ENCODE measurements at places on chromosomes 1 and 21.

GRCh38 chr1:39086386-39086785, 60.2 kb downstream of the NDUFS5 start:
- no peak for DNase-seq

- DNase-seq: no peak
Measured at GRCh38 chr1:118588566-118588965, 399.6 kb downstream of the TBX15 start.

- no peak for DNase-seq
Measured at GRCh38 chr1:7223334-7224080, 438.3 kb downstream of the CAMTA1 start.

DNA sequence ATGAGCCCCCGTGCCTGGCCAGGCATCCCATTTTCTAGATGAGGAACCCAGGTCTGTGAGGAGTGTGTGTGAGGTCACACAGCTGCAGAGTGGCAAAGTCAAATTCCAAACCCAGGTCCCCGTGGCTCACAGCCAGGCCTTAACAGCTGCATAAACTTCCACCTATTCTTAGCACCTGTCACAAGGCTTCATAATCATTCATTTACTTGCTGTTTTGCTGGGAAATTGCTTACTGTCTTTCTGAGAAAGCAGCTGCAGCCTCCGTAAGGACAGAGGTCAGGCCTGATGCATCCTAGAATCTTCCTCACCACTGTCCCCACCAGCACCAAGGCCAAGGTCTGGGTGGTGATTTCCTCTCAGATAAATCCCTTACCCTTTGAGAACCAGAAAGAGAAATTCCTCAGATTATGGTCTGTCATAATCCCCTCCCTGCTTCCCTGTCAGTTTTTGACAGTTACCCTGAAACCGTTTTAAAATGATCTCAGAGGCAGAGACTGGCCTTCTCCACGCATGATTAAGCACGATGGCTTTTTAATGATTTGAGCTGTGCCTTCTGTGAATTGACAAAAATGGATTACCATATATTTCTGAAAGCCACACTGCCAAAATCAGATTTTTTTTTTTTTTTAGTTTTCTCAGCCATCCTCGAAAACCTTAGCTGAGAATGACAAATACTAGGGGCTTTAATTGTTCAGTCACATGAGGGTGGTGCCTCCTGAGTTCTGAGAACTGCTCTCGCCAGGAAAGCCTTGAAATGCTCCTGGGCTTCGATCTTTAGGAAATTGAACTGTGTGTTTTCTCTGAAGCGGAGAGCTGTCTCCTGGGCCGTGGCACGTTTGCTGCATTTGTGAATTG, 70.0 kb upstream of the SELENON start:
- no peak for DNase-seq

DNA sequence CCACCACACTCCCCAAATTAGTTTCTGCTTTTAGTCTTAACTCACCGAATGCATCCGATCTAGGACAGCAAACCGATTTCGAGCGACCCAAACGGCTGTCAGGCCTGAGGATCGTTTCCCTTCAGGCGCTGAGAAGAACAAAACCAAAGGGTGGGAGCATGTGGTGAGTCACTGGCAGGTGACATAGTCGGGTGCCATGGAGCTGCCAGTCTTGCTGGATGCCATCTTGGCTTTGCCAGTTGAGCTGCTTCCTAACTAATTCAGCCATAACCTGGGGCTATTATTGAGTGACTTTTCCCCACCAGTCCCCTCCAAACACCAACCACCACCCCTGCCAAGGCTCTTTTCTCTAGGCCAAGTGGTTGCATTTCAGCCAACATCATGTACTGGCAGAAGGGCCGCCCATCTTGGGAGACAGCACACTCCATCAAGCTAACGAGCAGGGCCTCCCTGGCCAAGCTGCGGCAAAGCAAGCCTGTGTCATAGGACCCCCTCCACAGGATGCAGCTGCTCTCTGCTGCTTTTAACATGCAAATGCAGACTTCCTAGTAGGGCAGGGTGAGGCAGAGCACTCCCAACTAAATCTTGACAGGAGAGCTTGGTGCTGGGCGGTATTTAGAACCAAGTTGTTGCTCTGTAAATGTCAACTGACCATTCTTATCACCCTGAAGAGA, 22.3 kb upstream of the PEX19 start:
- no peak for DNase-seq

- DNase-seq: no peak
Measured at GRCh38 chr1:18637511-18637960, 6.9 kb downstream of the PAX7 start.

GRCh38 chr1:77051425-77051824, 167.8 kb downstream of the PIGK start:
- no peak for DNase-seq

- peak; percentile 41 for DNase-seq
Measured at GRCh38 chr1:11198851-11199594, 9.9 kb downstream of the ANGPTL7 start.

DNA sequence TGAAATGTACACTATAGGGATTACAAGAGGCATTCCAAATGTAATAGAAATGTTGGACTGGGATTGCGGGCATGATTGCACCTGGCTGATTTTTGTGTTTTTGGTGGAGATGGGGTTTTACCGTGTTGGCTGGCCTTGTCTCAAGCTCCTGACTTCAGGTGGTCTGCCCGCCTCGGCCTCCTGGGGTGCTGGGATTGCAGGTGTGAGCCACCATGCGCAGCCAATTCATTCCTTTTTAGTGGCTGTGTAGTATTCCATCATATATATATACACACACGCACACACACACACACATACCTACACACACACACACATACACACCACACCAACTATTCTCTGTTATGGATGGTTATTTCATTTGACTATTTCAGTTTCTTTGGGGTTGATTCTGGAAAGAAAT, 4.7 kb upstream of the ATP6V1G3 start:
- no peak for DNase-seq

GRCh38 chr1:158169105-158169504, 11.6 kb upstream of the CD1D start:
- DNase-seq: no peak

GRCh38 chr21:16837321-16837720, 675.5 kb upstream of the CXADR start:
- no peak for DNase-seq

- no peak for DNase-seq
Measured at GRCh38 chr1:243729956-243730355, 120.1 kb downstream of the AKT3 start.

- no peak for DNase-seq
Measured at GRCh38 chr1:18344755-18345154, 136.0 kb upstream of the KLHDC7A start.

- DNase-seq: no peak
Measured at GRCh38 chr1:19489996-19490395, 4.7 kb upstream of the CAPZB start.

- DNase-seq: no peak
Measured at GRCh38 chr1:167650269-167651160, 20.5 kb downstream of the RCSD1 start.

DNA sequence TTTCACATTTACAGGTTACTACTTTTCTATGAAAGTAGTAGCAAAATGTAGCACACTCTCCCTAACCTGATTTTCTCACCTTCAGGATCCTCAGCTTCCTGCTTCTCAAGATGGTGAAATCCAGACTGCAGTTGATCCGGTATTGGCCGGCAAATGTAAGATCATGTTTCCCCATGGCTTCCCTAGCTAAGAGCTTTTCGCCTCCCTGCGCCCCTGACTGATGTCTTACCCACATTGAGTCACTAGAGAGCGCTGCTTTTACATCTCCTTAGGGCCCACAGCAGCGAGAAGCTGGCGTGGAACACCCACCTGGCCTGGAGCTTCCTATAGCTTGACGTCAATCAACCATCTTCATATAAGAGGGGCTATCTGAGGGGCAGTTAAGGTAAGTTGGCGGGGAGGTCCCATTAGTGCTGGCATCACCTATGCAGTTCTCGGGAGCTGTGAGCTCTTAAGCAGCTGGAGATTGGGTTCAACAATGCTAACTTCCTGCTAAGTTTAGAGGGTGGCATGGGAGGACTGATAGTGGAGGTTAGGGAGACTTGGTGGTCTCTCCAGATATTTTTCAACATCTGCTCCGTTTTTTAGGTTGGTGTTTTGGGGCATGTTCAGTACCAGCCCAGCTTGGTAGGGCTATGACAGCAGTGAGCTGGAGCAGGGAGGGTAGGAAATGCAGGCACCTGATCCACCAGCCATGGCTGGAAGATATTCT, 5.5 kb downstream of the PTPN7 start:
- DNase-seq: peak; percentile 42

GRCh38 chr1:183349201-183349711, 68.9 kb downstream of the NMNAT2 start:
- DNase-seq: peak; percentile 27

DNA sequence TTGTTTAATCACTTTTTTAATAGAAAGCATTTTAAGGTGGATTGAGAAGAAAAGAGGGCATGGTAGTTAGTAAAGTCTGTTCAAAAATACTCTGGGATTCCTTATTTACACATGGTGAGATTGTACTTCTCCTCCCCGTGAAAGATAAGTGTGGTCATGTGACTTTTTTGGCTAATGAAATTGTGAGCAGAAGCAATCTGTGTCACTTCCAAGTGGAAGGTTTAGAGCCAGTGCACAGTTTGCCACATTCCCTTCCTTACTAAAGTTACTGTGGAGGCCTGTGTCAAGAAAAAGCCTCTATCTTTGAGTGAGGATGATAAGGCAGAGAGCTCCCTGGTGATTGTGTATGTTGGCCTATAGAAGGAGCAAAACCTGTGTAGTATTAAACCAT, 471.3 kb downstream of the OMA1 start:
- DNase-seq: no peak

GRCh38 chr21:36628106-36628505, 70.8 kb upstream of the SIM2 start:
- DNase-seq: no peak
